ENCODE measurements at places on chromosomes 4 and X.

DNA sequence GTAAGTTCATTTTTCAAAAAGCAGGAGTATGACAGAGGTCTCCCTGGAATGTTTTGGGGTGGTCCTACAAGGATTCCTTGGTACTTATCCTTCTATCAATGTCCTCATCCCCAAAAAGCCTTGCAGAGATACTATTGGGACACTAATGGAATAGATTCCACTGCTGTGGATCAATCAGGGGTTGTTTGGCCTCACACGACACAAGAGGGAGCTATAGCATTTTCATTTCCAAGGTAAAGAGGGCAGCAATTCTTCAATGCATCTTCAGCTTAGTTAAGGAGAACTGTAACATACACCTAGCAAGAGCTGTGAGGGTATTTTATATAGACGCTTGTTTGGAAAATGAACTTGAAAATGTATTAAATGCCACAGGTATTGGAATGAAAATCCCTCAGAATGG is 50.9 kb downstream of the USP26 start:
- DNase-seq = no peak

DNA sequence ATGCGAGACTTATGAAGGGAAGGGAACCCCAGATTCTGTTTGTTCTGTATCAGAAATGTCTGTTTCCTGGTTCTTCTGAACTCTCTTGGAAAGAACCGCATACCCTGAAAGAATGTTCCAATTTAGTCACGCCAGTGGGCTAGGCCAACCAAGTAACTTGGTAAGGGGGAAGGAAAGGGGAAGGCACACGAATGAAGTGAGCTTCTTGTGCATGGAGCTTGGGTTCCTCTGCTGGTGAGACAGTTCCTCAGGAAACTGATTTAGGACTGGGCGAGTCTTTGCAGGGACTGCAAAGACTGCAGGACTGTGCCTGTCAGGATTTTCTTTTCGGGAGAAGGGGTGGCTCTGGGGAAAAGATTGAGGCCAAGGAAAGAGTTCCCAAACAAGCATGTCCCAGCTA is 35.6 kb downstream of the FRMPD3 start:
- DNase-seq = no peak

DNA sequence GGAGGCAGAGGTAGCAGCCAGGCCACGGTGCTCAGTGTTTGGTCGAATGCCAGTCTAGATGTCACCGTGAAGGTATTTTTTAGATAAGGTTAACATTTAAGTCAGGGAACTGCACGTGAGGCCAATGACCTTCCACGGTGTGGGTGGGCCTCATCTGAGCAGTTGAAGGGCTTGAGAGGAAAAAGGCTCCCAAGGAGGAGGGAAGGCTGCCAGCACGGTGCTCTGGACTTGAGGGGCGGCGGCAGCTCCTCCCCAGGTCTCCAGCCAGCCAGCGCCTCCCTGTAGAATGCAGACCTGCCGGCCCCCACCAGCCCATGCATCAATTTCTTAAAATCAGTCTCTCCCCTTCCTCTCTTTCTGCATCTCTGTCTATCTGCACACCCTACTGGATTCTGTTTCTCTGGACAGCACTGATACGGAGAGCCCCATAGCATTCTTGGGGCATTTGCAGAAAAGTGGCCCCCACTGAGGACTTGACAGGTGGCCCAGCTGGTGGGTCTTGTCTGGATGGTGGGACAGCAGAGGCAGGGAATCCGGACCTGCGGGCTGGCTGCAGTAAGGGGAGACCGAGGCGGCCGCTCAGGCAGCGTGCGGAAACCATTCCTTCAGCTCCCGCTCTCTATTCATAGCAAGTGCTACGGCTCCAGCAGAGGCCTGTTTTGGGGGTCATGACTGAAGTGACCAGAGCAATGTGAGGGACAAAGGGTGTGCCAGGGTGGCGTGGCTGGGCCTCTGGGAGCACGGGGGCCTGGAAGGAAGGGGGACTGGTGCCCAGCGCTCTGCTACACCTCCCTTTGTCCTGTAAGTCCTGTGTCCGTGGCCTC is 7.9 kb upstream of the RGS12 start:
- DNase-seq = no peak

GRCh38 chrX:70087857-70088630 is 25.8 kb downstream of the OTUD6A start:
- DNase-seq = no peak

DNA sequence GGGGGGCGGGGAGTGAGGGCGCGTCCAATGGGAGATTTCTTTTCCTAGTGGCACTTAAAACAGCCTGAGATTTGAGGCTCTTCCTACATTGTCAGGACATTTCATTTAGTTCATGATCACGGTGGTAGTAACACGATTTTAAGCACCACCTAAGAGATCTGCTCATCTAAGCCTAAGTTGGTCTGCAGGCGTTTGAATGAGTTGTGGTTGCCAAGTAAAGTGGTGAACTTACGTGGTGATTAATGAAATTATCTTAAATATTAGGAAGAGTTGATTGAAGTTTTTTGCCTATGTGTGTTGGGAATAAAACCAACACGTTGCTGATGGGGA is 1.1 kb downstream of the HTT start:
- DNase-seq = no peak

- DNase-seq = no peak
Measured at GRCh38 chr4:139789096-139789654, 123.6 kb downstream of the MGST2 start.

DNA sequence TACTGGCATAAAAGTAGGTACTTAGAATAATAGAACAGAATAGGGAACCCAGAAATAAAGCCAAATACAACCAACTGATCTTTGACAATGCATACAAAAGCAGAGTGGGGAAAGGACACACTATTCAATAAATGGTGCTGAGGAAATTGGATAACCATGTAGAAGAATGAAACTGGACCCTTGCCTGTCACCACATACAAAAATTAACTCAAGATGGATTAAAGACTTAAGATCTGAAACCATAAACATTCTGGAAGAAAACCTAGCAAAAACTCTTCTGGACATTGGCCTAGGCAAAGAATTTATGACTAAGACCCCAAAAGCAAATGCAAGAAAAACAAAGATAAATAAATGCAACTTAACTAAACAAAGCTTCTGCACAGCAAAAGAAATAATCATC is 45.6 kb downstream of the ARFIP1 start:
- DNase-seq = no peak

All from stimulated activated effector memory CD8-positive, alpha-beta T cell treated with anti-CD3 and anti-CD28 coated beads, Interleukin-12 subunit alpha, Interleukin-12 subunit beta, amount 100 ng/mL, for 72 hours (primary cell).